Placental pericyte (primary cell): ENCODE measurements at places on chromosomes 4 and X. TPM values are rescaled to one million over a fixed set of nuclear protein-coding genes. Genes with fewer than 3 reads are reported as not detected.

Gene QDPR
- total RNA-seq, result 13.9 and 18.2 TPM in 2 replicates

Gene RHOXF1
- total RNA-seq, result not detected in 2 replicates

Gene PABPC1L2B
- total RNA-seq, result not detected in 2 replicates

Gene TXLNG
- total RNA-seq, result 8.6 and 14.2 TPM in 2 replicates

Gene PPM1K
- 24.1 and 25.6 TPM in 2 replicates for total RNA-seq

Gene EMCN
- total RNA-seq, result not detected in 2 replicates
